NCI-H2081 treated with DMSO at 0.1 percent for 48 hours (cell line): ENCODE measurements at places on chromosomes 16 and 17.

GRCh38 chr17:50672071-50672470 lies 35.6 kb downstream of the ANKRD40 start:
- no peak for DNase-seq

- DNase-seq: no peak
Measured at GRCh38 chr17:66620528-66620927, 214.4 kb upstream of the CACNG5 start.

GRCh38 chr16:56241596-56241995 lies 50.3 kb downstream of the GNAO1 start:
- no peak for DNase-seq

DNA sequence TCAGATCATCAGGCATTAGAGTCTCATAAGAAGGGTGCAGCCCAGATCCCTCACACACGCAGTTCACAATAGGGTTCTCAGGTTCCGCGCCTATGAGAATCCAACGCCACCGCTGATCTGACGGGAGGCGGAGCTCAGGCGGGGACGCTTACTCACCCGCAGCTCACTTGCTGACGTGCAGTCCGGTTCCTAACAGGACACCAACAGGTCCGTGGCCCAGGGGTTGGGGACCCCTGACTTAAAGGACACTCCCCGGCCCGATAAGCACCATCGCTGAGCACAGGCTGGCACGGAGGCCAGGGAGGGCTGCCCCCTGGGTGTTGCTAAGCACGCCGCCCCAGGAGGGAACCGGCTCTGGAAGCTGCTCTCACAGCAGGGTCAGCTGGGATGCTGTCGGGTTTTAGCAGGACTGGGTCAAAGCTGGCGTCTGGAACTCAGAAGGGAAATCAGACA lies 30.1 kb upstream of the BAHCC1 start:
- no peak for DNase-seq

DNA sequence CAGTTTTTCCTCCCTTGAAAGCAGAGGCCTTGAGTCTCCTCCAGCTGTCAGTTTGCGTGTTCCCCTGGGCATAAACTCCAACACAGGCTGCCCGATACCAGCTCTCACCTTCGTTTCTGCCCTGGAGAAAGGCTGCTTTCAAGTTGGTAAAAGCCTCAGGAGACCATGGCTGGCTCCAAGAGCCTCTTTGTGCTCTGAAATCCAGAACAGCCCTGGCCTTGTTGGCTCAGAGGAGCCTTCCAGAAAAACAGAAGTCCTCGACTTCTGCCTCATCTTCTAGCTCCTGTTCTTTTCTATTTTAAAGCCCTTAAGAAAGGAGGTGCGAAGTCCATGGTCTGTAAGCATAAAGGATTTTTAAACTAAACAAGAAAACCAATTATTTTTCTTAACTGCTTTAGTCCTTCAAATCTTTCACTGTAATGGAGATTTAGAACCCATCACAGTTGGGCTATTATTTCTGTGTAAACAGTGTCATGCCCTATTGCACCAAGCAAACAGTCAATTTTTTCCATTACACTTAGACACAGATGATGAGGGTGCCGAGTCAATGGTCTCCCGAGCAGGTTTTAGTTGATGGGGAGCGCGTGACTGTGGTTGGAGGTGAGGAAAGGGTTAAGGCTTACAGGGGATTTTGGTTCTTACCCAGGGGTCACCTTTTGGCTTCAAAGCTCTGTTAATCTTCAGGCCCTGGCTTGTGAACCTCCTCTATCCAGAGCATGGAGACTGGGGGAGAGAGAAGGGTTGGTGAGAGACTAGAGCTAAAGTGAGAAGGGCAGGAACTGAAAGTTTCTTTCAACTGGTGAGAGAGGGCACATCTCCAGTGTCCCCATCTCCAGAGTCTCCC lies 212.8 kb downstream of the MSI2 start:
- DNase-seq: no peak

DNA sequence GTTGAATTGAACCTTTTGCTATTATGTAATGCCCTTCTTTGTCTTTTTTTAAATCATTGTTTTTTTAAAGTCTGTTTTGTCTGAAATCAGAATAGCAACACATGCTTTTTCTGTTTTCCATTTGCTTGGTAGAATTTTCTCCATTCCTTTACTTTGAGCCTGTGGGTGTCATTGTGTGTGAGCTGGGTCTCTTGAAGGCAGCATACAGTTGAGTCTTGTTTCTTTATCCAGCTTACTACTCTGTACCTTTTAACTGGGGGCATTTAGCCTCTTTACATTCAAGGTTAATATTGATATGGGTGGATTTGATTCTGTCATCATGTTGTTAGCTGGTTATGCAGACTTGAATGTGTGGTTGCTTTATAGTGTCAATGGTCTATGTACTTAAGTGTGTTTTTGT lies 292.0 kb downstream of the MAP2K4 start:
- DNase-seq: no peak

GRCh38 chr17:59004338-59005111 lies 102.2 kb downstream of the TRIM37 start:
- DNase-seq: no peak

DNA sequence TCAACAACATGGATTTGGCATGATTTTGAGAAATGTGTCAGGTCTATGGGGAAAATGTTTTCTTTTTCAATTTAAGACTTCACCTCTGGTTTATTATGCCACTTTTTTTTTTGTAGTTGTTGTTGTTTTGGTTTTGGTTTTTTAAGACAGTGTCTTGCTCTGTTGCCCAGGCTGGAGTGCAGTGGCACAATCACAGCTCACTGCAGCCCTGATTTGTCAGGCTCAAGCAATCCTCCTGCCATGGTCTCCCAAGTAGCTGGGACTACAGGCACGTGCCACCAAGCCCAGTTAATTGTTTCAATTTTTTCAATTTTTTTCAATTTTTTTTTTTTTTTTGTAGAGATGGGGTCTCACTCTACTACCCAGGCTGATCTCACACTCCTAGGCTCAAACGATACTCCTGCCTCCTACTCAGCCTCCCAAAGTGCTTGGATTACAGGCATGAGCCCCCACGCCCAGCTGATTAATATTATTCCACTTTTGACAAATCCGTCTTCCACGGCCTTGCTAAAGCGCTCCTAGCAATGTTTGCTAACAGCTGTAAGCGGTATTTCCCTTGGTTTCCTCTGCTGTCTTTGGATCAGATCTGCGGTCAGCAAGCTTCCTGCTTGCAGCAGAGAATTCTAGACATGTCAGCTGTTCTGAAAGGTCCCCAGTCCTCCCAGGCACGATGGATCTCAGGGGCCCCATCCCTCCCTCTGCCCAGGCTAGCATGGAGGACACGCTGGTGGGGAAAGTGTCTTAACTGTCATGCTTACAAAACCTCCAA lies 7.0 kb upstream of the MILR1 start:
- DNase-seq: no peak

- DNase-seq: no peak
Measured at GRCh38 chr17:73973586-73974409, 229.7 kb upstream of the RPL38 start.

GRCh38 chr17:27570578-27570914 lies 60.4 kb upstream of the LGALS9 start:
- DNase-seq: no peak

- no peak for DNase-seq
Measured at GRCh38 chr17:1110862-1111598, 68.8 kb downstream of the ABR start.
